Upper lobe of left lung (tissue), 6 donors: ENCODE measurements at places on chromosomes 7 and 10.
A peak's percentile ranks its signal among the peaks of the same experiment; 100 is the strongest.

- DNase-seq, result no peak
Observed at GRCh38 chr7:17256375-17256774, 42.1 kb upstream of the AHR start.

DNA sequence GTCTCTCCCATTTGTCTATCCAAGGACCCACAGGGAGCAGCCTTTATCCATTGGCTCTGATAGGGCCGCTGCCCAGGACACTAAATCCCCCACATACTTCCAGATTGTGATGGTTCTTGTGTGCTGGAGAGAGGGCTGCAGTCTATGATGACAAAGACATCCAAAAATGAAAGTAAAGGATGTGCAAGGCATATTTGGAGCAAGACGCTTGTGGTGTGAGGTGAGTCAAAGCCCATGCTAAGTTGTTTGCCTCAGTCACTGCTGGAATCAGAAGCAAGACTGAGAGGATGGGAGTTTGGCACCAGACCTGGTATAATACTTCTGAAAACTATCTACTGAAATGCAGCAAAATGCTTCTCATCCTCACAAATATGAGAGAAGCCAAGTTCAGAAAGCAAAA is 22.7 kb downstream of the ZNF22 start:
- no peak for DNase-seq

- peak; percentile 52 for DNase-seq
Observed at GRCh38 chr10:131818510-131819234, 82.1 kb upstream of the PPP2R2D start.

DNA sequence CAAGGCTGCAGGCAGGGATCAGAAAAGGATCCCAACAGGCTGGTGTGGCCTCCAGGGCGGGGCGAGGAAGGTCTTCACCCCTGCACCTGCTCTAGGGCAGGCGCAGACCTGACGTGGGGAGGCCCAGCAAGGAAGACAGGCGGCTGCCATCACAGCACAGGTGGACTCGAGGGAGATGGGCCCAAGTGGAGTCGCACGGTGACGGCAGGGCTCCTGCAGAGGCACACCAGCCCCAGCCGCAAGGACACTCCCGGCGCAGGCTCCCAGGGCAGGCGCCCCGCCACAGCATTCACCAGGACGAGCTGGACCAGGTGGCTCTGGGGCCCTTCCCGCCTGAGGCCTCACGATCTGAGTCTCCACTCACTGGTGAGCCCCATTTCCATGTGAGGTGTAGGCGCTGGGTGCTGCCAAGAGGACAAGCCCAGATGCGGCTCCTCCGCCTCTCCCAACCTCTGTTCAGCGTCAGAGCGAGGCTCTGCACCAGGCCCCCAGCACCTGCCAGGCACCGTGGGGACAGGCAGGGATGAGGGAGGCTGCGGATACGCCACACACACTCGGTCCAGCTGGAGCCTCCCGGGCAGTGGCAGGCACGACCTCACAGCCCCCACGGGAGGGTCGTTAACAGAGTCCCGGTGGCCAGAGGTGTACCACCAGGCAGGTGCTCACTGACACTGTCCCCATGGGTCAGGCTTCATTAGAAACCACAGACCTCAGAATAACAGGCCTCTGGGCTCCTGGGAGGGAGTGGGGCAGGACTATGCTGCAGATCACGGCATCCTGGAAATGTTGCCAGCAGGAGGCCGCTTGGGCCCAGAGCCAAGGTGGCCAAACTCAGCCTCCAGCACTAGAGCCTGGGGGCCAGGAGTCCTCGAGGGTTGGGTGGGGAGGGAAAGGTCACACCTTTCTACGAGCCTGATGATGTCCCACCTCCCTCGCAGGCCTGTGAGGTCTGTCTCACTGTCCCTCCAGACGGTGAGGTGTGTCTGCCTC is 111.6 kb downstream of the MAD1L1 start:
- DNase-seq, result peak; percentile 77

- no peak for DNase-seq
Observed at GRCh38 chr7:151093748-151094147, 7.5 kb downstream of the AGAP3 start.
